ENCODE measurements at places on chromosomes 3 and 15.
A peak's percentile ranks its signal among the peaks of the same experiment; 100 is the strongest.

GRCh38 chr3:140219923-140220452 is 285.0 kb downstream of the CLSTN2 start:
- no peak for DNase-seq

DNA sequence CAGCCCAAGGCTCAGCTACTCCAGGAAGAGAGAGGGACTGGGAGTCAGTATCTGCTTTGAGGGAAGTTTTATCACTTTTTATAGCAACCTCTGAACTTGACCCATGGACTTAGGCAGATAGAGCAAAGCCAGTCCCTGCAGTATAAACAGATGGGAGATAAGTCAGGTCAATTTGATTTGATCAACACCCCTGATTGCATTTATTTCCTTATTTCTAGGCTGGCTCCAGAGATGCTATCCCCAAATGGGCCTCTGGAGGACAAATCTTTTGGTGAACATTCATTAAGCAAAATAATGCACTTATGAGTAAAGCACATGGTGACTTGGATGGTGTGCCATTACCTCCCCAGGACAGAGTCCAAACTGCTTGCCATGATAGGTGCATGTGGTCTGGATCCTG is 8.9 kb upstream of the IDH3A start:
- DNase-seq = no peak

GRCh38 chr3:191070762-191071403 is 128.2 kb upstream of the OSTN start:
- DNase-seq = no peak

DNA sequence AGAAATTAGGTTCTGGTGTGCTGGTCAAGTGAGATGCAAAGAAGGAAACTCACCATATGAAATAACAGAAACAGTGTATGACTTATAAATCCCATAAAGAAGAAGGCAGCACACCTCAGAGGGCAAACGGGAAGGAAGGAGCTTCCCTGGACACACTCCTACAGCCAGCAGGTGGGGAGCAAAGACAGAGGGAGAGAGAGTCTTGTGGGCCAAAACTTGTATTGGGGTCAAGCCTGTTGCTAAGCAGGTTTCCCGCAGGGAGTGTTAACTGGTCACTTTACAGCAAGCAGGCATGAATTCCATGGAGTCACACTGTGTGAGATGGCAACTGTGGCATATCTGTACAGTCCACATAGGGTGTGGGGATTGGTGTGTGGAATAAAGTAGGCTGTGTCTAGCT is 222.9 kb upstream of the NDN start:
- no peak for DNase-seq

- DNase-seq = no peak
Measured at GRCh38 chr3:168250415-168250861, 154.7 kb upstream of the GOLIM4 start.

GRCh38 chr3:45224824-45225464 is 1.1 kb downstream of the TMEM158 start:
- peak; percentile 21 for DNase-seq

- DNase-seq = no peak
Measured at GRCh38 chr15:63231706-63232105, 42.3 kb downstream of the RAB8B start.

DNA sequence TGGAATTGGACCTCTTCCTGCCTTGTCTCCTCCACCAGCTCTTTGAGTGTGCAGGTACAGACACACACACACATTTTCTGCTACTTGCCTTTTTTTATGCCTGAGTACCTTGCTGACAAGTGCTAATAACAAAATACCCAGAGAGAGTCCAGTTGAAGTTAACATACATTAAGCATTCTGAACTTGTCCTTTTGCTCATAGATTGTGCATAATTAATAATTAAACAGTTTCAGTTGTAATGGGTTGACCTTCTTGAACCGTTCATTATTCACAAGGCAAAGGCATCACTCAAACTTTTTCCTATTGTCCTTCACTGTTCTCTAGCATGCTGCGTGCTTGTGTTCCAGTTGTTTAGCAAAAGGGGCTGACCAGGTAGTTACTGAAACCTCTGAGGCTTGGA is 59.6 kb upstream of the SKOR1 start:
- DNase-seq = no peak

DNA sequence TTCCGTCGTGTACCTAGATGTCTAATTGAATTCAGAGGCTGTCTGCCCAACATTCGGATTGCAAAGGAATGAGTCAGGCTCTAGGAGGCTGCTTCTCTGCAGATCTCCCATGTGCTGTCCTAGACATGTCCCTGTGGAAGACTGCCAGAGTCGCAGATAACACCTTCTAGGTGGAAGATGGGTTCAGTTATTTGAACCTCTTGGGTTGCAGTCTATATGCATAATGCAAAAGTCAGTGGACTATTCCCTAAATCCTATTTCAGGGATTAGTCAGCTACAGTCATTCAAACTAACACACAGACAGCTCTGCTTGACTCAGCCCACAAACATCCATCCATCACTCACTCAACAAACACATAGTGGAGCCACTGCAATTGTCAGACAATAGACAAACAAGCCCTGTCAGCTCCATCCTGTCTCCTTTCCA is 300.0 kb upstream of the CTNNB1 start:
- no peak for DNase-seq

- DNase-seq = no peak
Measured at GRCh38 chr15:88115486-88116152, 140.9 kb downstream of the NTRK3 start.

GRCh38 chr3:122006267-122006666 is 15.8 kb downstream of the ILDR1 start:
- DNase-seq = no peak

DNA sequence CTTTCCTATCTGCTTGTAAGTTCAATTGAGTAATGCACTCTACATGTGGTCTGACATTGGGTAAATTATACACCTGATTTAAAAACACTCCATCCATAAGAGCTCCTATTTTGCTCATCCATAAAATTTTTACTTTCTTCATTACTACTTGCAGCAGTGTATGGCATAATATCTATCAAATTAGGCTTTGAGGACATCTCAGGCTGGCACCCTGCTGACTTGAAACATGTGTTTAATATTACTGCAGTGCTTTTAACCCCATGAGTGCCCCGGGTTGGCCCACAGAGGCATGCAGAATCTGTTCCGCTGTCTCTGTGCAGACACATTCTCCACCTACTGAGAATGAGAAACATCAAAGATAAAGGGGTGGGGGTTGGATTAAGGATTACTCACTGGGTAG is 249.9 kb upstream of the DNAJC19 start:
- no peak for DNase-seq

- no peak for DNase-seq
Measured at GRCh38 chr3:54356261-54357045, 234.1 kb downstream of the CACNA2D3 start.

DNA sequence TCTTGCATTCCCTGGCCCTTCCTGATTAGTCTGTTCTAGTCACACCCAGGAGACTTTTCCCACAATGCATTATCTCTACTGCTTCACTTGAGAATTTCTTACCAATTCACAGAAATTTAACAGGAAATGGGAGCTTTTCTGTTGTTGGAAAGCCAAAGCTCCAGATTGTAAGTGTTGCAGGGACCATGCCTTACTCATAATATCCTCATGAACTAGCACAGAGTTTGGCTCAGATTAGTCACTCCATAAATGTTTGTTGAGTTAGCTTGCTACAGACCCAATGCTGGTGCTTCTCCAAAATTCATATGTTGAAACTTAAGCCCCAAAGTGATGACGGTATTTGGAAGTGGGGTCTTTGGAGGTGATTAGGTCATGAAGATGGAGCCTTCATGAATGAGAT is 232.6 kb downstream of the GAP43 start:
- DNase-seq = no peak

DNA sequence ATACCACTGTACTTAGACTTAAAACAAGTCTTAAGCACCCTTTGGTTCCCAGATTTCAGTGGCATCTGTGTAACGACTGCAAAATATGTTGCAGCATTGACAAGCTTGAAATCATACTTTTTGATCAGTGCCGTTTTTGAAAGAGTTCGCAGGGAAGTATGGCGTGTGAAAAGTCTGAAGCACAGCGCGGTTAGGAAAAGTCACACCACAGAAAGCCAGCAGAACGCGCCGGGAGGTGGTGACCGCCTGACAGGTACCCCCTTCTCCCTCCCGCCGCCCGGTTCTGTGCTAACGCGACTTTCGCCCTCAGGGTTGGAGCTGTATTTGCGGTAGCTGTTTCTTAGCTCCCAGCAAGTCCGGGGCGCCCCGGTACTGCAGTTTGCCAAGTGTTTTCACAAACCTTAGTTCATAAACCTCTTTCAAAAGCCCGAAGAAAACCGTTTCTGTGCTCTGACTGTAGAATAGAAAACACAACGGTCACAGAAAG is 481 bp upstream of the CRYBG3 start:
- DNase-seq = peak; percentile 46

DNA sequence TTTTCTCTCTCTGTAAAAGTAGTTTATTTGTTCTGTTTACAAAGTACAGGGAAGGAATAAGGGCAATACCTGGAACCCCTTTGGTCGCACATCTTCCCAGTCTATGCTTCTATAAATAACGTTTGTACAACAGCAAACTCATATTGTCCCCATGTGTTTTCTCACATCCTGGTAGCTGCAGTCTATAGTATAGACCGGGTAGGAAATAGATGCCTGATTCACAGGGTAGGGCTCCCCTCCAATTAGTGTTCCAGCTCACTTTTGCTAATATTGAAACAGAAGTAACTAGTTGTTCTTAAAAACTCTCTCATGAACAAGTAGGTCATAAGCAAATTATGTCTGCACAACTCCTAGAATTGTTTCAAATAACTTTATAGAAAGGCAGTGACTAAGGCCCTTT is 17.7 kb downstream of the ATG7 start:
- no peak for DNase-seq

- DNase-seq = no peak
Measured at GRCh38 chr3:119184796-119185570, 11.6 kb downstream of the UPK1B start.

- DNase-seq = no peak
Measured at GRCh38 chr15:49286649-49287404, 116.8 kb downstream of the GALK2 start.

GRCh38 chr3:156617145-156617544 is 57.2 kb upstream of the TIPARP start:
- no peak for DNase-seq

DNA sequence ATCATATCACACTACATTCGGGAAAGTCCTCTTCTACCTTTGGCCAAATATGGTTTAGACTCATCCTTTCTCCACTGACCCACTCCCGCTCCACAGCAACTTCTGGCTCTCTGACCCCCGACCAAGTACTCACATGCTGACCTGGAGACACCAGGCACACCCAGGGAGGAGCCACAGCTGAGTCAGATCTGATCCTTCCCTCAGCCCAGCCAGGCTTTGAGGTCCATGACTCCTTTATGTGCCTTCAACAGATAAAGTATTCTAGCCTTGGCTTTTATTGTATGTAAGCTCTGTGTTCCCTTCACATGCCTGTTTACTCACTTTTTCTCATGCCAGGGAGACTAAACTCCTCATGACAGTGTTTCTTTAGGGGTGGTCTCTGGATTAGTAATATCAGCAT is 166.9 kb upstream of the UMPS start:
- DNase-seq = no peak

- no peak for DNase-seq
Measured at GRCh38 chr3:139440639-139441556, 35.4 kb downstream of the RBP2 start.

- no peak for DNase-seq
Measured at GRCh38 chr15:33080006-33080405, 114.5 kb downstream of the FMN1 start.

DNA sequence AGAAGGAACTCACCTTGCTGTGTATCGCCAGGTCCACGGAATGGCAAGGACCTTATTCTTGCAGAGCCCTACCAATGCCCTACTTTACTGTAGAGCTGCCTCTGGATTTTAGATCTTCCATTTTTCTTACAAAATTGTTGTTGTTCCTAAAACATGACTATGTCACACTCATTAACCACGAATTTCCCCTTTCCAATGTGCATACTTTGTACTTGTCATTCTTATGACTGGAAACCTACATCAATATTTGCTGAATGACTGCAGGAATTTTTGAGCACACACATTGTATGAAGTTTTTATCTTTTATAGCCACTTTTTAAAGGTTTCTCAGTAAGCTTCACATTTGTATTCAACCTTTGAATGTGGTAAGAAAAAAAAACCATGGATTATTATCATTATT is 35.9 kb upstream of the CMSS1 start:
- no peak for DNase-seq

- DNase-seq = no peak
Measured at GRCh38 chr3:138327831-138328230, 1.8 kb downstream of the NME9 start.

DNA sequence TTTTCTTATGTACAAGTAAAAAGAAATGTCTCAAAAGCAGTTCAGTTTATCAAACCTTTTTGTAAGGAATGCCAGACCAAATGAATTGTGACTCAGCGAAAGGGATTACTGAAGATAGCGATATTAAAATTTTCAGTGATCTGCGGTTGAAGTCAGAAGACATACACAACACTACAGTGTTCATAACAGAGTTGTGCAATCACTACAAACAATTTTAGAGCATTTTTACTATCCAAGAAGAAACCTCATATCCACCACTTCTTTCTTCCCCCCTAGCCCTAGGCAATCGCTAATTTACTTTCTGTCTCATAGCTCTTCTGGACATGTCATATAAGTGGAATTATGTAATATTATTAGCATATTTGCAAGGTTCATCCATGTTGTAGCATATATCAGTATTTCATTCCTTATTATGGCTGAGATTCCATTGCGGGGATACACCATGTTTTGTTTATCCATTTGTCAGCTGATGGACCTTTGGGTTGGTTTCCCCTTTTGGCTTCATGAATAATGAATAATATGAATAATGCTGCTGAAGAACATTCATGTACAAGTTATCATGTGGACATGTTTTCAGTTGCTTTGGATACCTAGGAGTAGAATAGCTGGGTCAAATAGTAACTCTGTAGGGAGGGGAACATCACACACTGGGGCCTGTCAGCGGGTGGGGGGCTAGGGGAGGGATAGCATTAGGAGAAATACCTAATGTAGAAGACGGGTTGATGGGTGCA is 23.6 kb upstream of the ALPK3 start:
- DNase-seq = no peak

- no peak for DNase-seq
Measured at GRCh38 chr15:69232765-69233164, 65.9 kb upstream of the PAQR5 start.

DNA sequence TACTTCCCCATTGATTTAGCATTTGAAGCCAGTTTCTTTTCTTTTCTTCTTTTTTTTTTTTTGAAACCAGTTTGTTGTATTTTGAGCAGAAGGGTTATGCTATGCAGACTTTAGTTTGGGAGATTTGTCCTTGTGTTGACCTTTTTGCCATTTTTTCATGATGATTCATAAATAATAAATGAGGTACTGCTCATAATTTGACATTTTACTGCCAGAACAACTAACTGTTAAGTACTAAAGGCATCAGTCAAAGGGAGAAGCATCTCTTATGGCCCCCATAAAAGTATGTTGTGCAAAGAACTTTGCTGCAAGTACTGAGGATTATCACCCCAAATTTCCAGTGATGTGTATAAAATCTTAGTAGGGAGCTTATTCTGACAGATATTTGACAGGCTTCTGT is 1.7 kb upstream of the GPR87 start:
- no peak for DNase-seq

DNA sequence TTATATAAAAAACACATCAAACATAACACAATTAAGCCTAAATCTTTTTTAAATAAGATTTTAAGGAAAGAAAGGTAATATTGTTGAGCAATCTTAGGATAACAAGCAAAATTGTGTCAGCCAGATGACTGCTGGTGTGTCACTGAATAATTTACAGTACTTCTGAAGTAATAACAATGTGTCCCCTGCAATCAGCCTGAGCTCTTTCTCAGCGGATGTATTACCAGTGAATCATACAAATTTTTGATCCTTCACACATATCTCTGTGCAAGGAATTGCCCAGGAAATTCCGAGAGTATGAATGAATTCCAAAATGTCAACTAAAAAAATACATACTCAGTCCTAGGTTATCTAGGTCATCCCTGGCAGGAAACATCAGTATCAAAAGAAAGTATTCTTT is 76.6 kb upstream of the PTX3 start:
- no peak for DNase-seq

Measured in NCI-H1092 (cell line).